ENCODE measurements at places on chromosomes 4 and X. TPM values are rescaled to one million over a fixed set of nuclear protein-coding genes. Genes with fewer than 3 reads are reported as not detected.

NPY2R gene
- total RNA-seq: not detected

SLC9B1 gene
- total RNA-seq: 2.9 TPM

MAGEA12 gene
- total RNA-seq: not detected

SASH3 gene
- 0.34 TPM for total RNA-seq

FGF5 gene
- total RNA-seq: not detected

VBP1 gene
- 19.9 TPM for total RNA-seq

DNA sequence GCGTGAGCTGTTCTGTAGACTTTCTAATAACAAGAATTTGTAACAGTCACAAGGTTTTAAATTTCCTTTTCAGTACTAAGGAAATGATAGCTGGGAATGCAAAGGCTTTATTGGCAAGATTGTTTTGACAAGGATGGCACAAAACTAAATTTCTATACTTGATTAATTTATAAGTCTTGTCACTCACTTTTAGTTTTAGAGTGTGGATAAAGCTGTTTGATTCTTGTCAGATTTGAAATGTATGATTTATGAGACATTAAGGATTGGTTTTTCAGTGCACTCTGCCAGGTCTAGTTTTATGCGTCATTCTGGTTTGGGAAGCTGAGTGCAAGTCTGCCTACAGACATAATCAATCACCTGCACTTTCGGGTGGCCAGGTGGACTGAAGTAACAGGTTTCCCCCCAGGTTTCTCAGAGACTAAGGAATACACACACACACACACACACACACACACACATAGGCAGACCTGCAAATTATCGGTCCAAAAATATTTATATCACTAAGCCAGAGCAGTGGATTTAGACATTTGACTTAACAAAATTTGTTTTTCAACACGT lies 9.3 kb downstream of the FHL1 start:
- H3K27ac ChIP-seq: no peak overlapping the region
- H3K4me1 ChIP-seq: no peaks in the 10 kb centered on the region
- no peaks in the 10 kb centered on the region for H3K27me3 ChIP-seq
- no peak overlapping the region for H3K4me3 ChIP-seq

- H3K27ac ChIP-seq: no peak overlapping the region
- peak overlapping the region; percentile 69 for H3K4me3 ChIP-seq
- H3K4me1 ChIP-seq: peaks cover 23% of the 10 kb centered on the region
- peaks cover 12% of the 10 kb centered on the region for H3K36me3 ChIP-seq
Measured at GRCh38 chr4:80069837-80070731, 2.9 kb downstream of the ANTXR2 start.

DNA sequence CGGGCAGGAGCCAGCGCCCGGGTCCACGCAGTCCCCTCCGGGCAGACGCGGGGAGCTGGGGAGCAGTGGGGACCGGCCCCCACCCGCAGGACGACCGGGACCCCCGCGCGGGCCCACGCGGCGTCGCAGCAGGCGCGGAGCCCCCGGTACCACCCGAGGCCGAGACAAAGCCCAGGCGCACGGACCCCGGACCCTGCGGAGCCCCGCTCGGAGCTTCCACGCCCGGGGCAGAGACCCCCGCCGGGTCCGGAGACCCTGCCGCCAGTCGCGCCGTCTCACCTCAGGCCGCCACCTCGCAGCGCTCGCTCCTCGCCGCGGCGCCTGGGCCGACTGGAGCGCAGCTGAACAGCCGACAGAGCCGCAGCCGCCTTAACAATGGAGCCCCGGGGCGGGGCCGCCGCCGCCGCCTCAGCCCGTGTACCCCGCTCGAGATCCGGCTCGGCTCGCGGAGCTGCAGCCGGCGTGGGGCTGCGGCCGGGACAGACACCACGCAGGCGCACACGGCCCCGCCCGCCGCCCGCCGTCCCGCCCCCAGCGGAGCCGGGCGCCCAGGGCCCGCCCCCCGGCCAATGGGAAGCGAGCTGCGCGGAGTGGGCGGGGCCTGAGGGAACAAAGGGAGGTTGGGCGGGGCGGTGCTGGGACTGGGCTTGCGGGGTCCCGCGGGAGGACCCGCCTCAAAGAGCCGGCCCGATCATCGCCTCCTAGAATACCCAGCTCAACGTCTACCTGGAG lies at the start of gene AFAP1:
Gene AFAP1, minus strand, starts transcription at position 485 of the 732 bp plus-strand sequence. CDS start 67,783 bp downstream, outside the sequence.
- no peaks in the 10 kb centered on the region for H3K27me3 ChIP-seq
- DNase-seq: peak; percentile 89
- H3K27ac ChIP-seq: peak within 1 kb of the TSS; percentile 94
- H3K36me3 ChIP-seq: no peaks in the 10 kb centered on the region
- peaks cover 21% of the 10 kb centered on the region for H3K4me1 ChIP-seq
- peak within 1 kb of the TSS; percentile 82 for H3K4me3 ChIP-seq

DNA sequence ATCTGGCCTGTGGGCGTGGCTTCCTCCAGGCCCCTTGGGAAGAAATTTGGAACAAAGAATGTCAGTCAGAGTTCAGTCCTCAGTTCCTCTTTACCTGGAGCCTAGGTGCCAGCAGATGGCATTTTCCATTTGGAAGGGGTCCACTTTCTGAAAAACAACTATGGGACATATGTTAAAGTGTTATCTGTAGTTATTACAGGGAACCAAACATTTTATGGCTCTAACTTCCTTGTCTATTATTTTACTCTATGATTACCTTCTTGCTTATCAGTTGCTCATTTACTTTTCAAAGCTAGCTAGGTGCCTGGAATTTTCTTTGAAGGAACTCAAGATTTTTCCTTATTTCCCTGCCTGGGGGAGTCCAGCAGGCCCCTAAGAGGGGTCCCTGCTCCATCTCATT lies 159.8 kb upstream of the PUDP start:
- H3K27ac ChIP-seq: no peak overlapping the region
- H3K4me3 ChIP-seq: no peak overlapping the region
- no peaks in the 10 kb centered on the region for H3K36me3 ChIP-seq
- H3K4me1 ChIP-seq: no peaks in the 10 kb centered on the region
- DNase-seq: no peak
- H3K27me3 ChIP-seq: no peaks in the 10 kb centered on the region

DNA sequence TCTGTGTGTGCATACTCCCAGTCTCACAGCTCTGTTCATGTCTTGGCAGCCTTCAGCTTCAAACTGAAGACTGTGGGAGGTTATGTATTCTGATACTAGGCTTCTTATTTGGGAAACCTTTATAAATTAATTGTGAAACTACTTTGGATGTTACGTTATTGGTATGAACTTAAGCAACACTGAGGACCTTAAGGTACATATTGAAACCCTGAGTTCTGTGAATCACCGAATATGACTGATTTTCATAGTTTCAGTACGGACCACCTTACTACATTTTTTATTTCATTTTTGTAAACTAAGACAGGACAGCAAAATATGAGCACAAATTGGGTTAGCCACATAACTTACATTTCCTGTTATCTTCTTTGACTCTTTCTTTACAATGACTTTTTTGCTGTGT lies 498.4 kb downstream of the PDGFC start:
- no peak overlapping the region for H3K4me3 ChIP-seq
- no peaks in the 10 kb centered on the region for H3K27me3 ChIP-seq
- H3K4me1 ChIP-seq: no peaks in the 10 kb centered on the region
- H3K36me3 ChIP-seq: no peaks in the 10 kb centered on the region
- H3K27ac ChIP-seq: no peak overlapping the region
- DNase-seq: no peak

GRCh38 chr4:56038487-56039162 lies 89.9 kb downstream of the CEP135 start:
- H3K27ac ChIP-seq: no peak overlapping the region
- H3K27me3 ChIP-seq: peaks cover 4% of the 10 kb centered on the region
- no peak for DNase-seq
- H3K36me3 ChIP-seq: no peaks in the 10 kb centered on the region

DNA sequence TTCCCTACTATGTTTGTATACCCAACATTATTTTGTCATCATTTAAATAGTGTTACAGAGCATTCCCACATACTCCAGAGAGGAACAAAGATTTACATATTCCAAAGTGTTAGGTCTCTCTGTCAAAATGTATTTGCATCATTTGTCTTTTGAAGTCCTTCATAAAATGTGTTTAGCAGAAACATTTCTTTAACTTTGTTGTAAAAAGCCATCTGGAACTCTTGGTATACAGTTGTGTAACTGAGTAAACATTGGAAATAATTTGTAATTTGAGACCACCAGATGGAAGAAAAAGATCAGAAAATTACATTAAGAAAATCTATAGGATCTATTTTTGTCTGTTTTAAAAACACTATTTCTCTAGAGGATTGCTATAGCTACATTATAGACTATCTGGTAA lies 56.6 kb upstream of the ALB start:
- no peak for DNase-seq
- no peak overlapping the region for H3K27ac ChIP-seq
- H3K27me3 ChIP-seq: no peaks in the 10 kb centered on the region

DNA sequence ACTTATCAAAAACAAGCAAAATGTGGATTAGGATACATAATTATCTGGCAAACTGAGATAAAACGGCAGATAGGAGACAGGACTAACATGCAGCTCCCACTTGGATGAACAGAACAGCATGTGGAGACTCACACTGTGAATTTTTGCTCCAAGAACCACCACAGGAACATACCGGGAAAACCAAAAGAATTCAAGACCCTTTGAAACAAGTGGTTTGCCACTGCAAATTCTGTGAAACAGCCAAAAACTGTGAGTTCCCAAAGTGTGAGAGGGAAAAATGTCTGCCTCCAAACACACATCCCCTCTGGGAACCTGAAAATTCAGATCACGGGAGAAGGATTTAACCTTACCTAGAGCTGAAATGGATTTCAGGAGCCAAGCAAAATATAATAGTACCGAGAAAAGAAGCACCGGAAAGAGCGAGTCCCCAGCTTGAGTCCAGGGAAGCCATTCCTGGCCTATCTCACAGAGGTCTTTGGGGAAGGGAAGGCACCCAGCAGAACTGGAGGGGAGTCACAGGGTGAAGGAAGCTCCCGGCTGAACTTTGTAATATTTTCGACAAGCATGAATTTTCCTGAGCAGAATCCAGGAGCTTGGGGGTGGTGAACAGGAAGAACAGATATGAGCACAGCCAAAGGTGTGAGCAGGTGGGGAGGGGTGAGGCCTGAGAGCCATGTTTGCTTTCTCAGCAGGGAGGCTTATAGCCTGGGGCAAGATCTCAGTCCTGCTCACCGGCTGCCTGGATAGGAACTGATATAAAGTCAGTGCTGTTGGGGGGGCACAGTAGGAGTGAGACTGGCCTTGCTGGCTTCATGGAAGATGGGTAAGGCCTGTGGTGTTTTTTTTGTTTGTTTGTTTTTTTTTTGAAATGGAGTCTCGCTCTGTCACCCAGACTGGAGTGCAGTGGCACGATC lies 23.9 kb downstream of the MANBA start:
- H3K36me3 ChIP-seq: peaks cover 4% of the 10 kb centered on the region
- peaks cover 4% of the 10 kb centered on the region for H3K4me1 ChIP-seq
- H3K4me3 ChIP-seq: no peak overlapping the region
- no peaks in the 10 kb centered on the region for H3K27me3 ChIP-seq

- H3K4me1 ChIP-seq: no peaks in the 10 kb centered on the region
- no peak overlapping the region for H3K27ac ChIP-seq
- no peaks in the 10 kb centered on the region for H3K27me3 ChIP-seq
- no peak for DNase-seq
- H3K4me3 ChIP-seq: no peak overlapping the region
Measured at GRCh38 chr4:125780164-125780563, 465.4 kb downstream of the FAT4 start.

DNA sequence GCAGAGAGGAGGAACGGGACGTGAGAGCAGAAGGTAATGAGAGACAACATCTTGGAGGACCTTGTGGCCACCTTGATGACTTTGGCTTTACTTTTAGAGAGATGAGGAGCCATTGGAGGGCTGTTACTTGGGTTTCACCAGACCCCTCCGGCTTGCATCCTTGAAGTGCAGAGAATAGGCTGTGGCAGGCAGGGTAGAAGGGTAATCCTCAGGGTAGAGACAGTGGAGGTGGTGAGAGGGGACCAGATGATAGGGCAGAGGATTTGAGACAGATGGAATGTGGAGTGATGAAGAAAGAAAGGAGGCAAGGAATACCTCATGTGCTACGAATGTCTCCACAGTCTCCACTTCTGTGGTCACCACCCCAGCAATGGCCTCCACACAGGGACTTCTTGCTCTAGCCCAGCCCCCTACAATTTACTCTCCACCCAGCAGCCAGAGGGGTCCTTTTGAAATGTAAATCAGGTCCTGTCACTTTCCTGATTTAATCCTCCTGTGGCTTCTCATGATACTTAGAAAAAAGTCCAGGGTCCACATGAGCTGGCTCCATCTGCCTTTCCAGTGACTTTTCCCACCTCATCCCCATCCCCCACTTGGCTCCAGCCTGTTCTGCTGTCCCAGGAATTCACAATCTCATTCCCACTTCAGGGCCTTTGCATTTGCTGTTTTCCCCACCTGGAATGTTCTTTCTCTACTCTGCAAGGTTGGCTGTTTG lies 115.0 kb downstream of the PJA1 start:
- no peak overlapping the region for H3K4me3 ChIP-seq
- H3K36me3 ChIP-seq: no peaks in the 10 kb centered on the region
- DNase-seq: no peak
- no peaks in the 10 kb centered on the region for H3K4me1 ChIP-seq
- no peak overlapping the region for H3K27ac ChIP-seq

DNA sequence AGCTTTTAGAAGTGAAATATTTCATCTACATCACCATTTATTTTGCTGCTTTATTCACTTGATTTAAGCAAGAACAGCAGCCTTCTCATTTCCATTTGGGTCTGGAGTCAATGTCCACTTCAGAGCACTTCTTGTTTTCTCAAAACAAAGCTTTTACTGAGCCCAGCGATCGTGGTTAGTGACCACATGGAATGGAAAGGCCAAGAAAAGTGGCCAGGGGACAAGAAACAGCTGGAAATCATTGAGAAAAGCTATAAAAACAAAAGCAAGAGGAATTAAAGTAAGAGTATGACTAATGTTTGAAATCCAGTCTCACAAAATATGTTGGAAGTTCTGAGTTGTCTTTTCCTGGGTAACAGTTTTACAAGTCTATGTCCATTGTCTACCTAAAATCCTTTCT lies 328.4 kb upstream of the INTU start:
- no peaks in the 10 kb centered on the region for H3K36me3 ChIP-seq
- H3K4me3 ChIP-seq: no peak overlapping the region
- peak overlapping the region; percentile 46 for H3K27ac ChIP-seq
- no peaks in the 10 kb centered on the region for H3K27me3 ChIP-seq
- no peak for DNase-seq
- H3K4me1 ChIP-seq: no peaks in the 10 kb centered on the region

Data from suprapubic skin (tissue), 4 donors.